ENCODE measurements at places on chromosomes 5 and 9.
A peak's percentile ranks its signal among the peaks of the same experiment; 100 is the strongest.

DNA sequence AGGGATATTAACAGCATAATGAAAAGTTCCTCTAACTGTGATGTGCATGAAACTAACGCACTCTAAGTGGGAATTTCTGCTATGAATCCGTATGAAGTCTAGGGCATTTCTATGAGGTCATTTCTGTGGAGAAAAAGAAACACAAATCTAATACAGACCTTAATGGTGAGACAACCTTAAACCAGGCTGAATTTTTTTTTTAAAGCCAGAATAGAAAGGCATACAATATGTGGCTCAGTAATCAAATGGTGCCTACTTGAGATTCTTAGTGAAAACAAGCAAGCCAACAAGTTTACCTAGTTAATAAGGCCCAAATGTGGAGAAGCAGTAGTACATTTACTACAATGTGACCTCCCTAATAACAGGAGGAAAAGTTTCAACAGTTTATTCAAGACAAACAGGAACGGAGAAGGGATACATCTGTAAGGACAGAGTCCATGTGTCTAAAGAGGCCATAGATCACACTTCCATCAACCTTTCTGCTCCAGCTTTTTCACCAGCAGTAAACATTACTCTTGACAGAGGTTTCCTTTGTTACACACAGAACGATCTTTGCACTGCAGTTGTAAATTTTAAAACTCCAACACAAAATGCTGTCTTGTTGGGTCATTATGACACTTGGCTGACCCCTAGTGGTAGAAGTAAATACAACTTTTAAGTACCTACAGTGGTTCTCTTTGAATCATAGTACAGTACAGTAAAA, 26.2 kb downstream of the CARNMT1 start:
- DNase-seq = peak; percentile 48

- DNase-seq = no peak
Measured at GRCh38 chr5:155783791-155784190, 543.2 kb upstream of the SGCD start.

DNA sequence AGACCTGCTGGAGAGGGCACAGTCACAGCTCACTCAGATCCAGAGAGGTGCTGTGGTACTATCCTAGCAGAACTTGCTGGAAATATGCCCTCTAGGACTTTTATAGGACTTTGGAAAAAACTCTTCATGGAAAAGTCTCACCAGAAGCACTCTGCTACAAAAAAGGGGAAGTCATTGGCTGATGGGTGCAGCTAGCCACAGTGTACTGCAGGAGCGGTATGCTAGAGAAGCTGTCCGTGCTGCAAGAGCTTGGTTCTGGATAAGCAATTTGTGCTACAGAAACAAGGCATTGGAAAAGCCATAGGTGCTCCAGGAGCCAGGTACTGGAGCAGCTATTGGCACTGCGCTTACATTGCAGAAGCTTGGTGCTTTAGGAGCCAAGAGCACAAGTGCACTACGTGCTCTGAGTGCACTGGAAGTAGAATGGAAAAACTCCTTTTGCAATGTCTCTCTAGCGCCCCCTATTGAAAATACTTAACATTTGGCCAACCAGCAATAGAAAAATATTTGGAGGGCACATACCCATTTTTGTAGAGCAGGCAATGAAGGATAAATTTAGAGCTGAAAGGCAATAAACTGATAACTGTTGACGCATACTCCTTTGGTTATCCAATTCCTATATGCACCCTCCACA, 83.4 kb downstream of the MEGF10 start:
- no peak for DNase-seq

DNA sequence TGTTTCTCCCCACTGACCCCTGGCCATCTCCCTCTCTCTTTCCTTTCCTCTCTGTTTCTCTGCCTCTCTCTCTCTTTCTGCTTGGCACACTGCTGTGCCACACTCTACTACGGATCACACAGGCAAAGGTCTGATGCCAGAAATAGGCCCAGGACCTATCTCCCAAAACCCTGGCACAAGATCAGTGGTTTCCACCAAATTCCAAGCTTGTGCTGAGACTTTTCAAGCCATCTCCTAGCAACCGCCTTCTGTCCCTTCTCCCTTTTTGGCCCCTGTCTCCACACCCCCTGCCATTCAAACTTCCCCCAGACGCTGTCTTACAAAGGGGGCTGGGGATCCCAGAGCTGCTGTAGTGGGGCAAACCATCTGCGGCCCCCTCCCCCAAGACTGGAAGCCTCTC, 38.5 kb upstream of the RARS1 start:
- DNase-seq = no peak

- DNase-seq = no peak
Measured at GRCh38 chr5:150505041-150505511, 2.9 kb upstream of the NDST1 start.

DNA sequence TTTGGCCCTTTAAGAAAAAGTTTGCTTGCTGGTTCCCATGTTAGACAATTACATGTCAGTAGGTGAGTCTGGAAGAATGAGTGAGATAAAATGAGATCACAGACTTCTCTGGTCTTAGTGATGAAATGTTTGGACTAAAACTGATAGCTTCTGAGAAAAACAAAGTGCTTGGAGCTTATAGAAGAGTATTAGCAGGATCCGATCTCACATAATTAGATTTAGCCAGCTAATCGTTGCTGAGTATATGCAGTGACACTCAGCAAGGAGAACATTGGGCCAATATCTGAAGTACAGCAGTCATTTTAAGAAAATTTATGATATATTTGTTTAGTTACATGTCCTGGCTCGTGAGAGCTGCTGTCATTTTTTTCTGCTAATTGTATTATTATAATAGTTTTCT, 135.8 kb downstream of the SNCAIP start:
- DNase-seq = no peak

DNA sequence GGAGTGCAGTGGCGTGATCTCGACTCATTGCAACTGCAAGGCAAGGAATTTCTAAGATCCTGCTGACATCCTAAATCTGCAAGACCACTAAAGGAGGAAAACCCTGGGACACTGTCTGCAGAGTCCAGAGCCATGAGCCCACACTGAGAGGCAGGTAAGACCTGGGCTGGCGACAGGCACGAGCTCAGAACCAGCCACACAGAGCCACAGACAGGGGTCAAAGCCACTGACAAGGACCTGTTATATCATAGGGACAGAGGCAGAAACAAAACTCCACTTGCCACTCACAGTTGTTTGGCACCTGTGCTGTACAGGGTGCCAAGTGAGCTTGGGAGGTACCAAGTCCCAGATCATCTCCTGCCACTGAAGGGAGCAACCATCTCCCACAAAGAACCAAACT, 34.2 kb downstream of the IPPK start:
- no peak for DNase-seq

DNA sequence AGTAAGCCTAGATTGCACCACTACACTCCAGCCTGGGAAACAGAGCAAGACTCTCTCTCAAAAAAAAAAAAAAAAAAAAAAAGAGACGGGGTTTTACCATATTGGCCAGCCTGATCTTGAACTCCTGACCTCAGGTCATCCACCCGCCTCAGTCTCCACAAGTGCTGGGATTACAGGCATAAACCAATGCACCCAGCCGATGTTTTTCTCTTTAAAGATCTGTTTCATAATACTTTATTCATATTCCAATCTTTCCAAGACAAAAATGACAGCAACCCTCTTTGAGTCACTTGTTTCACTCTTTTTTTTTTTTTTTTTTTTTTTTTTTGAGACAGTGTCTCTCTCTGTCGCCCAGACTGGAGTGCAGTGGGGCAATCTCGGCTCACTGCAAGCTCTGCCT, 13.6 kb upstream of the LMNB1 start:
- DNase-seq = no peak
